Caki2 (cell line): ENCODE measurements at places on chromosomes 7 and 10. TPM values are rescaled to one million over a fixed set of nuclear protein-coding genes. Genes with fewer than 3 reads are reported as not detected.

Gene TAS2R40
- total RNA-seq, result not detected in 2 replicates

Gene PEX1
- total RNA-seq, result 6.4 and 22.1 TPM in 2 replicates

Gene SPACDR
- not detected in 2 replicates for total RNA-seq

Gene PNLIP
- total RNA-seq, result not detected in 2 replicates

Gene TRIM56
- 4.1 and 6.8 TPM in 2 replicates for total RNA-seq

Gene CYP3A7
- total RNA-seq, result not detected in 2 replicates

Gene PKD1L1
- total RNA-seq, result not detected in 2 replicates

Gene ZNF518A
- 5.8 and 7.3 TPM in 2 replicates for total RNA-seq

Gene SOSTDC1
- 0.26 TPM in 1 of 2 replicates, not detected in the other for total RNA-seq

Gene CDK14
- 4.6 and 10.4 TPM in 2 replicates for total RNA-seq

Gene CHST3
- total RNA-seq, result 45.2 and 49.3 TPM in 2 replicates

Gene MRPS16
- total RNA-seq, result 67.5 and 86.6 TPM in 2 replicates

Gene MCM10
- total RNA-seq, result 19.9 and 47.0 TPM in 2 replicates

Gene PON3
- not detected in 2 replicates for total RNA-seq

Gene SLC39A12
- total RNA-seq, result not detected in 2 replicates

Gene TFPI2
- total RNA-seq, result 149 and 189 TPM in 2 replicates

Gene SGCE
- total RNA-seq, result 53.1 and 59.8 TPM in 2 replicates

Gene PIK3CG
- total RNA-seq, result not detected in 2 replicates

Gene CALML3
- not detected in 2 replicates for total RNA-seq

Gene PNLIPRP1
- total RNA-seq, result not detected in 2 replicates

Gene POP7
- 109 and 126 TPM in 2 replicates for total RNA-seq

Gene VGF
- 0.14 and 0.74 TPM in 2 replicates for total RNA-seq

Gene RARRES2
- 2.7 and 10.6 TPM in 2 replicates for total RNA-seq

Gene TMEM209
- total RNA-seq, result 4.0 and 4.5 TPM in 2 replicates

Gene RELN
- total RNA-seq, result 5.7 and 17.8 TPM in 2 replicates

Gene PPP2R2D
- total RNA-seq, result 39.1 and 45.4 TPM in 2 replicates

Gene TMEM196
- not detected in 2 replicates for total RNA-seq

Gene INPP5A
- total RNA-seq, result 21.2 and 47.5 TPM in 2 replicates

Gene NXPH1
- 0.14 TPM in 1 of 2 replicates, not detected in the other for total RNA-seq

Gene RBP4
- 0.54 TPM in 1 of 2 replicates, not detected in the other for total RNA-seq

Gene PDE6C
- total RNA-seq, result not detected in 2 replicates

Gene SNCG
- 245 and 315 TPM in 2 replicates for total RNA-seq

Gene ENO4
- 0.07 TPM in 1 of 2 replicates, not detected in the other for total RNA-seq
